ENCODE measurements at places on chromosomes 7 and 10.
A peak's percentile ranks its signal among the peaks of the same experiment; 100 is the strongest.

GRCh38 chr7:6092953-6093354 lies 61.8 kb downstream of the ANKRD61 start:
- DNase-seq: no peak

GRCh38 chr7:159125104-159125954 lies 19.3 kb downstream of the VIPR2 start:
- DNase-seq: no peak

GRCh38 chr10:78972160-78972946 lies 96.4 kb upstream of the ZMIZ1 start:
- DNase-seq: peak; percentile 68

DNA sequence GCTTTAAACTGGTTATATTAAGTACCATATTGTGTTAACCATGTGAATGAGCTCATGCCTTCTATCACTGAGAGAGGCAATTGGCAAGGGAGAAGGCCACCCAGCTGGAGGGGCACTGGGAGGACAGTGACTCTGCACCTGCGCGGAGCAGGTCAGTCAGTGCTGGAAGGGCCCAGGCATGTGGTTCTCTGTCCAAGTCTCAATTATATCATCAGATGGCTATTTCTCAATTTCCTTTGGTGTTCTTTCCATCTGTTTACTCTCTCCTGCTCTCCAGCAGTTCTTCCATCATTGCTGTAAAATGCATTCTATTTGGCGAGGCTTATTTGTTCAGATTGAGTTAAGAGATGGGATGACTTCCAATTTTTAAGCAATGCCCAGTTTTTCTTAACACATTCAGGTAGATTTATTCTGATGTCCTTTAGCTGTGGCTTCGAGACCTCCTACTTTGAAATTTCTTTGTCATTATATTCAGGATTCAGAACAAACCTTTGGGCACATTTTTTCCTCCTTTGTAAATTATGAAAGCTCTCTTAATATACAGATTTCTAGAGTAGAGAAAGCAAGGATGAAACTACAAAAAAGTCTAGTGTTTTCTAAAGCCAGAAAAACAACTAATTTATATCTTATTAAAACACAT lies 159.3 kb downstream of the BMPER start:
- DNase-seq: peak; percentile 88

- DNase-seq: no peak
Measured at GRCh38 chr10:111108441-111108840, 31.6 kb downstream of the ADRA2A start.

DNA sequence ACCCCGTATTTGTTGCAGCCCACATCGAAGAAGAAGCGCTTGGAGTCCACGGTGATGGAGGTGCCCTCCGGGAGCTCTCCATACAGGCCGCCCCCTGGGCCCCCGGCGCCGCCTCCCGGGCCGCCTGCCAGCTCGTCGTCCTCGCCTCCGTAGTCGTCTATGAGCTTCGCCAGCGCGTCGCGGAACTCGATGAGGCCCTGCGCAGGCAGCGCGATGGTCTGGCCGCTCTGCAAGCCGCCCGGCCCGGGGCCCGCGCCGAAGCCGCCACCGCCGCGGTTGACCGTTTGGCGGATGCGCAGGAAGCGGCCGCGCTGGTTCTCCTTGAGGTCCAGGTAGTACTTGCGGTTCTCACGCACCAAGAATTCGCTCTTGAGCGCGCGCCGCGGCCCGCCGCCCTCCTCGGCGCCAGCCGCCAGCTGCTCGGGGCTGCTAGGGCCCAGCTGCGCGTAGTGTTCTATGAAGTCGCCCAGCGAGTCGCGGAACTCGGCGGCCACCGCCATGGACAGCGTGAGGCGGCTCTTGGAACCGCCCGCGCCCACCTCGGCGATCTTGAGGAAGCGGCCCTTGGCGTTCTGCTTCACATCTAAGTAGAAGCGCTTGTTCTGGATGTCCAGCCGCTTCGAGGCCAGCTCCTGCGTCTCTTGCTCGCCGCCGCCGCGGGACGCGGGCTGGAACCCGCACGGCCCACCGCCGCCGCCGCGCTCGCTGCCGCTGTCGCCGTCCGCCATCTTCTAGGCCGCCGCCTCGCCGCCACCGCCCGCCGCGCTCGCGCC lies 523 bp downstream of the PURB start:
- peak; percentile 77 for DNase-seq

DNA sequence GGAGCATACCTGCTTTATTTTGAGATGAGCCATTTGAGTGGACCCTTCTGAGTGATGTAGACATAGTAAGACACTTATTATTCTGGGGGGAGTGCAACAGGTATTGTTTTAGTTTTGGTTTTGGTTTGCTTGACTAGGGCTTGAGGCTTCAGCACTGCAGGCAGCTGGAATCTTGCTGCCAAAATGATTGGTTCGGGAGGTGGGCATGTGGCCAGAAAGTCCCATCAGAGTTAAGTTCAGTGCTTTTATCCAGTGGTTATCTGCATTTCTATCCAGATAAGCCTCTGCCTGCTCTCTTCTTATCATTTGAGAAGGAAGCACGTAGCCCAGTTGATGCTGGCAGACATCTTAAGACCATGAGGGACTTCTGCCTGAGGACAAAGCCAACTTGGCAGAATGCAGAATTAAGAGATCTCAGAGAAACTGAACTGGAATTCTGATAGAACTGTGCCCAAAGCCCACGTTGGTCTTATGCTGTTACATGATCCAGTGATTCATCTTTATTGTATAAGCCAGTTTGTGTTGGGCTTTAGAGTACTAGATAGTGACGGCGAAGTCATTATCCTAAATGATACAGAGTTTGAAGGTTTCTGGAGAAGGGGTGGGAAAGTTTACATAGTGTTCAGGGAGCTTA lies 9.6 kb upstream of the JAZF1 start:
- DNase-seq: no peak

DNA sequence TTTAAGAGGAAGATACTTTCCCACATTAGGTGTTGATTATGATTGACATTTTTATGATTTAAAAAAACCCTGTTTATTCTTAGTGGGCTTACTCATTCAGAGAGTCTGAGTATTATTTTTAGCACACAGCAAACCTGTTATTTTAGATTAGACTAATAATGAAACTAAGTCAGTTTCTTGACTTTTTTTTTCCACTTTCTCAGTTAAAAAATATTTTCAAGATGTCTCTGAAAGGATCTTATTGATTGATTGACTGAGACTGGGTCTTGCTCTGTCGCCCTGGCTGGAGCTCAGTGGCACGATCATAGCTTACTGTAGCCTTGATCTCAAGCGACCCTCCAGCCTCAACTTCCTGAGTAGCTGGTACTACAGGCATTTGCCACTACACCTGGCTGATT lies 20.4 kb upstream of the INPP5F start:
- no peak for DNase-seq

GRCh38 chr10:29323367-29323766 lies 34.5 kb downstream of the LYZL1 start:
- no peak for DNase-seq

GRCh38 chr7:12107841-12108254 lies 103.2 kb upstream of the TMEM106B start:
- peak; percentile 57 for DNase-seq

DNA sequence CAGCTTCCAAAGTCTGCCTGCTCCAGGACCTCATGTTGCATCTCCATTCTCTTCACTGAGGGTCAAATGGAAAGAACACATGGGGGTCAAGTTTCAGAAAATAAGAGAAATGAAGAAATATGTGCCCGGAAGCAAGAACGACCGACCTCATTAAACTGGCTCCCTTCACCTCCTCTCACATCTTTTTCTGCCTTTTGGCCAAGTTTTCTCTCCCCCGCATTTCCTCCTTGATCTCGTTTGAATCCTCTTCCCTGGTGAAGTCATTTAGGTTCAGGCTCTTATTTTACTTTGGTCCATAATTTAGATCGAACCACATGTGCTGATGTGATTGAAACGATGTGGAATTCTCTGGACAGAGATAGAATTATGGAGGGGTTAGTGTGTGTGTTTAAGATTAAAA lies 44.2 kb downstream of the EGFR start:
- no peak for DNase-seq

DNA sequence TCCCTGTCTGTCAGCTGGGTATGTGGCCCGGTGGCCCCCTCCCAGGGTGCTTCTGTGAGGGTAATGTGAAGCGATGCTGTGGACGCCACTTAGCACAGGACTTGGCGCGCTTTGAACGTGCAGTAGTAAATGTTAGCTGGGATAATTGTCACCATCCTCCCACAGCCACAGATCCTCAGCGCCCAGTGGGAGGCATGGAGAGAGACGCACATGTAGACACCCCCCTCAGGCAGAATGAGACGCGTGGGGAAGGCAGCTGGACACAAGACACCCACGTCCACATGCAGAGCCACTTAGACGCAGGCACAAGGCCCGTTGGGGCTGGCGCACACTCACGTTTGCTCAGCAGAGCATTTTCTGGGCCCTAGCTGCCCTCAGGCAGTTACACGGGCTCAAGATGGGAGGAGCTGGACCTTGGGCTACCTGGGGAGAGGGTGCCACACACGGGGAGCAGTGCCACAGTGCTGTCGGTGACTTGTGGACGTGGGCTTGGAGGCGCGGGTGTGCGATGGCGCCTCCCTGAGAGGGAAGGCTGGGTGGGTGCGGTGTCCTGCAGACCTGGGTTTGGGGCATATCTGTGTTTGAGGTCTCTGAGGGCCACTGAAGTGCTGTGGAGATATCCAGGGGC lies 26.4 kb downstream of the ADCYAP1R1 start:
- no peak for DNase-seq

GRCh38 chr7:107017965-107018719 lies 26.4 kb upstream of the PRKAR2B start:
- DNase-seq: no peak

DNA sequence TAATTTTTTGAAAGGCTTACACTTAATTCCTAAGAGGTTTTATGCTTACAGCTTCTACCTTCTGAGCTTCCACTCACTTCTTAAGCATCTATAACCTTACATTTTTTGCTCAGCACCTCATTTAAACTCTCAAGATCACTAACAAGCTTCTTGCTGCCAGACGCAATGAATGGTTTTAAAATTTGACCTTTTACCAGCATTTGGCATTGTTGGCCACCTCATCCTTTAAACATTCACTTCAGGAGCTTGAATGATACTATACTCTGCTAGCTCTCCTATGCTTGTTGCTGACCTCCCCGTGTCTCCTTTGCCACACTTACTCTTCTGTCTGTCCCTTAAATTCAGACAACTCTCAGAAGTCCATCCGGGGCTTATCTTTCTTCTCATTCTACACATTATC lies 37.7 kb upstream of the ODAD2 start:
- DNase-seq: peak; percentile 75

- no peak for DNase-seq
Measured at GRCh38 chr7:159263430-159263829, 118.8 kb upstream of the VIPR2 start.

GRCh38 chr7:133021196-133021595 lies 60.7 kb downstream of the CHCHD3 start:
- no peak for DNase-seq

- DNase-seq: no peak
Measured at GRCh38 chr10:61971003-61971325, 69.5 kb downstream of the ARID5B start.

DNA sequence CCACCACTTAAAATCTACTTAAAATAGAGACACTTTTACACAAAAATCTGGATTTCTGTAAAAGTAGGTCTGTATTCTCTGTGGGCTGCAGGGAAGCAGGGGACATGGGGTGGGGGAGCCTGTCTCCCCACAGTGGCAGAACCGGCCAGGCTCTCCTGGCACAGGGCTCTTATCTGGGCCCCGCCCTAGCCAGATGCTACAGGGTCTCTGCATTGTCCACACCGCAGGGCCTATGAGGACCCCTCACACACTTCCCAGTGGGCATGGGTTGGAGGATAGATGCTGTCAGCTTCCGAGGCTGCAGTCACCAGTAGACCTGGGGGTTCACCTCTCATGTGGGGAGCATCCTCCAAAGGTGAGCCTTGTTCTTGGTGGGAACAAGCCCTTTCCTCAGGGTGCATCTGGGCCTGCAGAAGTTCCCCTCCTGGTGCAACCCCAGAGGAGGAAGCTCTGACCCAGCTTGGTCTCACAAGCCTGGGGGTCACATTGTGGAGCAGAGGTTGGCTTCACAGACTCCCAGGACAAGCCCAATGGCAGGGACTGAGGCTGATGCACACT lies 15.4 kb upstream of the MYL7 start:
- no peak for DNase-seq

GRCh38 chr7:64463636-64464375 lies 99.1 kb downstream of the ZNF680 start:
- peak; percentile 65 for DNase-seq

- DNase-seq: no peak
Measured at GRCh38 chr7:49631071-49631815, 142.2 kb upstream of the VWC2 start.

DNA sequence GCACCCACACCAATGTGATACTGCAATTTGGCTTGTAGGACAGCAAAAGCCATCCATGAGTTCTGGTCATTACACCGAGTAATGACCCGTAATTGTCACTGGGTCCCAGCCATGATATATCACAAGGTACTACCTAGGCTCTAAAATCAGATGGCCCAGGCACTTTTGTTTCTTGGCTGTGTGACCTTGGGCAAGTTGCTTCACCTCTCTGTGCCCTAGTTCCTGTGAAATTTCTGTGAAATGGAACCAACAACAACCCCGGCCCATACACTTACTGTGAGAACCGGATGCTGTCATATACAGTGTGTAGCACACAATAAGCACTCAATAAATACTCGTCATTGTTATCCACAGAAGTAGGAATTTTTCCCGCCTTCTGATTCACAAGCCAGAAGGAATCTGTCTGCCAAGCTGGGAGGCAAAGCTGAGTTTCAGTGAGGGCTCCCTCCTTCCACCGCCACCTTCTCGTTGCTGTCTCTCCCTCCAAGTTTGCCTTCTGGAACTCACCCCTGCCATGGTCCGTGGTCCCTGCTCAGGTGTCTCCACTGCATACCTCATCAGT lies 6.4 kb upstream of the CYTH3 start:
- DNase-seq: no peak

DNA sequence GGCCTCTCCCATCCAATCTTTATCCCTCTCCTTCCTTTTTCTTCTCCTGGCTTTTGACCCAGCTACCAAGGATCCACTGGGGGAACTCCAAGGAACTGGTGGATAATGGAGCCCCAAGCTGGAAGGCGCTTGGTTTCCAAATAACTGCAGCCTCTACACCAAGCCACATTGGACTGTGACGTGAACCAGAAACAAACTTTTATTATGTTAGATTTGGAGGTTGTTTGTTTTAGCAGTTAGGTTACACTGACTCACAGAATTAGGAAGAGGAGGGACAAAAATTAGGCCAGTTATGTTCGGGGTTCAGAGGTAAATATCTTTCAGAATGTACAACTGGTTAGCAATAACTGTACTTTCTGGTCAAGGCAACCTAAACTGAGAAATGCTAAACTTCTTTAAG lies 21.3 kb upstream of the ANK3 start:
- DNase-seq: no peak

- DNase-seq: no peak
Measured at GRCh38 chr7:126495001-126495400, 757.7 kb downstream of the GRM8 start.

DNA sequence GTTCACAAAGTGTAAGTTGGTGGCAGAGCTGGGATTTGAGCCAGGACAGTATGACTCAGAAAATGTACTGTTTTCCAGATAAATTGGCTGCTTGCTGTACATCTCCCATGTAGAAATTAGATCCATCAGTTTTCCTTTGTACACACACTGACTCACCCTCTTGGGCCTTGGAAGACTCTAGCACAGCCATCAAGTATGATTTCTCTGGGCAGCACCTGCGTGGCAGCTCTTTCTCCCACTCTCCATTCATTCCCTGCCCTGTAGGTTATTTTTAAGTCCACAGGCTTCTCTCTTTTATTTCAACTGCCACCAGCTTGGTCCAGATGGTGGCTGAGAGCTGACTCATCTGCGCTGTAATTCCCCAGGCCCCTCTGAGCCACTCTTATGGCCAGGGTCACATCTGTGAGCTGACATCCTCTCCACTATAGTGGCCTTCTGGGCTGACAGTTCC lies 28.3 kb upstream of the SDK1 start:
- peak; percentile 81 for DNase-seq

- peak; percentile 38 for DNase-seq
Measured at GRCh38 chr10:119177708-119178371, 772 bp downstream of the PRDX3 start.
